NCI-H748 treated with DMSO at 0.1 percent for 48 hours (cell line): ENCODE measurements at places on chromosomes 16 and 17.

DNA sequence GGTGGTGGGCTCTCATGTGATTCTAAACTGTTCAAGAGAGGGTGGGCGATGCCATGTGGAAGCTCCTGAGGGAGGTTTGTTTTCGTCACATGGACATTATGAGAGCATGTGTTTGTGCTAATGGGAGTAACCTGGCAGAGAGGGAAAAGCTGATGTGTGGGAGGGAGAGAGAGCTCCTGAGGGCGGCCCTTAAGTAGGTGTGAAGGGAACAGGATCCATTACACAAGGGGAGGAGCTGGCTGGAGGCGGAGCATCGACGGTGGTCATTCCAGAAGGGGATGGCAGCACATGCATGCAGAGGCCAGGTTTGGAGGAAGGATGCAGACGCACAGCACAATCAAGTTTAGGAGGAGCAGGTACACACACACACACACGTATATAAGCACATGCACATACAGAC is 197.5 kb downstream of the RPTOR start:
- no peak for DNase-seq

DNA sequence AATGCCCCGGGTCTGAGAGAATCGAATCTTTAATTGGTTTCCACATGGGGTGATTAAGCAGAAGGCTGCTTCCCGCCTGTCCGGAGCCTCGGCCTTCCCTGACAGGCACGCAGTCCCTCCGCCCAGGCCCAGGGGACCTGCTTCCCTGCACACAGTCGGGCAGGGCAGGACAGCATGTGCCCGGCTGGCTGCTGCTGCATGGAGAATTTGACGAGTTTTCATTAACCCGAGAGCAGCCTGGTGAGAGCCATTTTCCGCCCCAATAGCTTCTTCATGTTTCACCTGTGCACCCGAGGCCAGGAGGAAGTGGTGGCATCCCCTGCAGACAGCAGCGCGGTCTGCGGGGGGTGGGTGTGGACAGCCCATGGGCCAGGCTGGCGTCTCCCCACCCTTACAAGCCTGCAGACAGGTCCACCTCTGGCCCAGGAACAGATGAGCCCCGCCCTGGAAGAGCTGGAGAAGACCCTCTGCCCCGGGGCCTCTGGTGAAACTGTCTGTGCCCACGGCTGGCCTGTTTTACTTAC is 67.0 kb downstream of the KLHDC4 start:
- no peak for DNase-seq

- DNase-seq, result no peak
These were observed 183.2 kb downstream of the AATF start for GRCh38 chr17:37131669-37132611.

GRCh38 chr17:66620528-66620927 is 214.4 kb upstream of the CACNG5 start:
- DNase-seq, result no peak

DNA sequence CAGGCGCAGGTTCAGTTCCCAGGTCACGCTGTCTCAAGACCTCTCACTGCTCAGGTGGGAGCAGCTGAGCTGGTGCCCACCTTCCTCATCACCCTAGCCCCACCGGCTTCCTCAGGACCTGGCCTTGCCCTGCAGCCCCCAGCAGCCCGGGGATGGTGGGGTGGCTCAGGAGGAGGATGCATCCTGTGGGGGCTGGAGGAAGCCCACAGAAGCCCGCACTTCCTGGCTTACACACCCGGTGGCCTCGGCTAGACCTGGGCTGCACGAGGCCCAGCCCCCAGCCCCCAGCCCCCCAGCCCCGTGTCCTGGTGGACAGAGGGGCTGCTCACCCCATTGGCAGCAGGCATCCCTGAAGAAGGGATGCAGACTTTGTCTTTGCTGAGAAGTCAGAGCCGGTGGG is 43.4 kb downstream of the BAHCC1 start:
- no peak for DNase-seq

DNA sequence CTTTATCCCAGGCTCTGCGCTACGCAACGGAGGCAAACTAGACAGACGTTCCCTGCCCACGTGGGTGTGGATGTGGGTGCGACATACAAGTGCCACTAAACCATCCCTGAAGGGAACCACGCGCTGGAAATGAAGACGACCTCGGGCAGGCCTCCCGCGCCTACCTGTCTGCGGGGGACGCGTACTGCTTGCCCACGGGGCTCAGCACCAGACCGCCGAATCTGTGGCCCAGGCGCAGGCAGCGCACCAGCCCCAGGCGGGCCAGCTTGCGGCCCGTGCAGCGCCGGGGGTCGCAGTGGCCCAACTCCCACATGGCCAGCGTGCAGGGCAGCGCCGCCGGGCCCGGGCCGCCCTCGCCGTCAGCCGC is 480 bp downstream of the TSR3 start:
- no peak for DNase-seq

DNA sequence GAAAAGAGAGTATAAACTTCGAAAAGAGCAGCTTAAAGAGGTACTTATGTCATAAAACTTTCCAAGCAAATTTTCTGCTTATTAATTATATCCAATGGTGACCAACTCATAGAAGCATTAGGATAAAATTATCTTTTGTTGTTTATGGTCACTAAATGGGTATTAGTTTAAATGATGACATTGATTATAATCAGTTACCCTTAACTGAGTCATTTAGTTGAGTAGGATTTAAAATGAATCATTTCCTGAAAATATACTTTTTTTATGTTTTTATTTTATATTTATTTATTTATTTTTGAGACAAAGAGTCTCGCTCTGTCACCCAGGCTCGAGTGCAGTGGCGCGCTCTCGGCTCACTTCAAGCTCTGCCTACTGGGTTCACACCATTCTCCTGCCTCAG is 55.9 kb downstream of the ABHD15 start:
- DNase-seq, result no peak

DNA sequence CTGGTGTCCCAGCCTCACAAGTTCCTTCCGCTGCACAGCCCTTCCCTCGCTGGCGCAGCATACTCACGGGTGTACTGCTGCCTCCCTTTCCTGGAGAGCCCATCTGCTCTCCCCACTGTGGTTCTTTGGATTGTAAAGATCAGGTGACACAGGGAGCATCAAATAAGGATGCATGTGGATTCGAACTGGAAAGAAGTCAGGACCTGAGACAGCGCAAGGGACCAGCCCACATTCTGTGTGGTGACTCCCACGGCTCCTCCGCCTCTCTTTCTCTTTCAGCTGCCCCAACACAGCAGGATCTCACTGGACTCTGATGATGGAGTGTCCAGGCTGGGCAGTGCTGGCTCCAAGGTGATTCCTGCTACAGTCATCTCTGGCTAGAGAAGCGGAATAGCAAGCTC is 8.1 kb downstream of the LDAF1 start:
- DNase-seq, result no peak

DNA sequence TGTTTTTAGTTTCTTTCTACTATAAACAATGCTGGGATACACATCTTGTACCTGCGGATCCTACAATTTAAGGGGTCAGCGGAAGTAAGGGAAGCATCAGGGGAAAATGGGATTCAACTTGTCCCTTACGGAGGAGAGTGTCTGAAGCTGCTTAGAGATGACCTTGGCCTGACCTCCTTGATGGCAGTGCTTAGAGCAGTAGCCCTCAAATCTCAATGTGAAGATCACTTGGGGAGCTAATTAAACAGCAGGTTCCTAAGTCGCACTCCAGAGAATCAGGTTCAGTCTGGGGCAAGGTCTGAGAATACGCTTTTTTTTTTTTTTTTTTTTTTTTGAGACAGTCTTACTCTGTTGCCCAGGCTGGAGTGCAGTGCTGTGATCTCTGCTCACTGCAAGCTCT is 9.6 kb upstream of the METTL16 start:
- DNase-seq, result no peak

- DNase-seq, result peak; percentile 69
These were observed 22.2 kb upstream of the PEMT start for GRCh38 chr17:17613708-17614114.

GRCh38 chr17:45345554-45346215 is 28.9 kb upstream of the MAP3K14 start:
- no peak for DNase-seq

GRCh38 chr16:52446080-52446479 is 100.9 kb downstream of the TOX3 start:
- DNase-seq, result no peak

DNA sequence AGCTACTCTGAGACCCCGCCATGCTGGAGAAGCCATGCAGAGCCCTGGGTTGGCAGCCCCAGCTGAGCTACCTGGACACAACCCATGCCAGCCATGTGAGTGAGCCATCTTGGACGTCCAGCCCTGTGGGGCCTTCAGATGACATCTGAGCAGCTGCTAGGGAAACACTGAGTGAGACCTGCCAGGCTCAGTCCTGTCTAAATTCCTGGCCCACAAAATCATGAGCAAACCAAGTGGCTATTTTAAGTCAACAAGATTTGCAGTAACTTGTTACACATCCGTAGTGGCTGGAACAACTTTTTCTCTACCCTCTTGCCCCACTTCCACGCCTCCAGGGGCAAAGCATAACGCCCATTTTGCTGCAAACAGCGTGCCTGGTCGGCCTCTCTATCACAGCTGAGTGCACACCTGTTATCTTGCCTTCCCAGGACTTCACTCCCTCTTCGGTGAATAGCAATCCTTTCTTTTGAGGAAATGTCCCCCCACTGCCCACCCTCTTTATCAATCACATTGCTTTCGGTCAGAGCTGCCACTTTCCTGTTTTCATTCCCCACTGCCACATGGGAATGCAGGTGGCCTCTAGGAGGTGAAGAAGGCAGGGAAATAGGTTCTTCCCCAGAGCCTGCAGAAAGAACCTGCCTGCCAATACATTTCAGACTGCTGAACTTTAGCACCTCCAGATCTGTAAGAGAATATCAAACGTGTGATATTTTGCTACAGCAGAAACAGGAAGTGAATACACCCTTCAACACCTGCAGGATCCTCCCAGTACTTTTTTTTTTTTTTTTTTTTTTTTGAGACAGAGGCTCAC is 7.4 kb upstream of the SCIMP start:
- no peak for DNase-seq
